ENCODE measurements at places on chromosomes 5 and 9.

GRCh38 chr5:122985954-122986721 lies 50.4 kb downstream of the PPIC start:
- DNase-seq, result no peak

DNA sequence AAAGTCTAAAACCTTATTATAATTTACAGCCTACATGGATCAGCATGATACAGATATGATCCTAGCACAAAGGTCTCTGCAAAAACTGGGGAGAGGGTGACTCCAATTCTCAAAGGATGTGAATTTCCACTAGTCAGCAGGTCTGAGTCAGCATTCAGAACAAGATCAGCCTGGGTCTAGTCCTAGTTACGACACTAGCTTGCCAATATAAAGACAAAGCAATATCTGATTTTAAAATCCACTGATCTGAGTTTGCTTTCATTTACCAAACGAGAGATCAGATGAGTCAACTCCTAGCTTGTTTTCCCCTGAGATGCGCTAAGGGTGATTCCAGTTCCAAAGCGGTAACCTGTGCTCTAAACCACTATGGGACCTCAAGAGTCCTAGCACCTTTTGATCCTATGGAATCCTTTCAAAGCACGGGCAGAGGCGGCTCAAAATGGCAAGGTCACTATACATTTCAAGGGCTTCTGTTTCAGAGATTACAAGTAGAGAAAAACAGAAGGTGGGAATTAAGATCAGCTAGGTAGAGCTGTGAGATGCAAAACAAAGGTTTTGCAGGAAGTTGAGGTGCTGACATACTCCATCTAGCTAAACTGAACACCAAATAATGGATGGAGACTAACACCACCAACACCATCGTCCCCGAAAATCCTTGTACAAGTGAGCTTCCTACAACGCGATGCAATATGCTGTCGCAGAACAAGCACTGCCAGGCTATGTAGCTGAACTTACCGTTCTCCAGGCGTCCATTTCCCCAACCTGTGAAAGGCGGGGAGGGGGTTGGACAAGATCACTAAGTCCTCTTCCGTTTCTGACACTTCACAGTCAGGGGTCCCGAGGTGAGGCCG lies 906 bp downstream of the SLC25A51 start:
- DNase-seq, result peak; percentile 41

DNA sequence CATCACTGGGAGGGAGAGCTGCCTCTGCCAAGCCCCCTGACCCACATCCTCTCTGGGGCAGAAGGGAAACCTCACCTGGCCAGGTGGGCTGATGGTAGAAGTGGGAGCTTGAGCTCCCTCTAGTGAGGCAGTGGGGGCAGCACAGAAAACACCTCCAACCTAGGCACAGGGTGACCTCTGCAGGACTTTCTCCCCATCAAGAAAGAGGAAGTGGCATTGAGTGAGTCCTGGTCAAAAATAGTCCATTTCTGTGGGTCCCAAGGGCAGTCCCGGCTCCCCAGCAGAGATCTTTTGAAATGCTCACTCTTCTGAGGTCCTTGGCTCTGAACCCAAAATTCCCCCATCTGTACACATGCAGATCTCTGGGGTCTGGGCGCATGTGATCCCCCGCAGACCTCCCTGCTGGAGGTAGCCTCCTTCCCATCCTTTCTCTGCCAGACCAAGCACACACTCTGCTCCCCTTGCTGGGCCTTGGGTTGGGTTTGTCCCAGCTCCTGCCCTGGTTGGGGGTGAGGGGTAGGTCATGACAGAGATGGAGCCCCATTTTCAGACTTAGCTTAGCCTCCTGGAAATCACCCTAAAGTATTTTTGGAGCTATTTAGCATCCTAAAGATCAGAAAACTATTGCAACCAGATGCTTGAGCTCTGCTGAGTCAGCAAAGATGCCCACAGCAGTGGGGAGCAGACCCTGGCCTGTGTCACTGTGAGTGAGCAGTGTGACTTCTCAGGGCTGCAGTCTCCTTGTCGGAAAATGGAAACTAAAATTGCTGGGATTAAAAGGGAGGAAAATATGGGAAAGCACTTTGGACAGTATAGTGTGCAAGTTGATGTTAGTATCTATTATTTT lies 41.6 kb upstream of the LCP2 start:
- DNase-seq, result peak; percentile 78

GRCh38 chr5:140926443-140927227 lies 536 bp downstream of the PCDHAC1 start:
- DNase-seq, result peak; percentile 33

DNA sequence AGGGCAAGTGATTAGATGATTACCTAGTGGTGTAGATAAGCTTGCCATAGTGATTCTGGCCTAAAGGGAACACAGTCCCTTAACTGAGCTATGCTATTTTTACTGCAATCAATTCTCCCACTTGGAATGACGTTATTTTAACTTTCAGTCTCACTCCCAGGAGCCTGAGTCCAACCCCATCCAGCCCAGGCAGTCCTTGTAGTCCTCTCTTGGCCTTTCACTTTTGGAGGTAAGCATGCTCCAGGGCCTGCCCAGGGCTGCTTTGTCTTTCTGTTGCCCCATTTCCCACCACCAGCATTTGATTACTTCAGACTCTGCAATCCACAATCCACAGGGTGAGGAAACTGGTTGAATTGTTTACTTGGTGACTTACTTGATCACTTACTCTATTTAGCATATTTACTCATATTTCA lies 233.0 kb downstream of the CD180 start:
- DNase-seq, result no peak

Data from RPMI8226 (cell line).